ENCODE measurements at places on chromosomes 2 and 18.

DNA sequence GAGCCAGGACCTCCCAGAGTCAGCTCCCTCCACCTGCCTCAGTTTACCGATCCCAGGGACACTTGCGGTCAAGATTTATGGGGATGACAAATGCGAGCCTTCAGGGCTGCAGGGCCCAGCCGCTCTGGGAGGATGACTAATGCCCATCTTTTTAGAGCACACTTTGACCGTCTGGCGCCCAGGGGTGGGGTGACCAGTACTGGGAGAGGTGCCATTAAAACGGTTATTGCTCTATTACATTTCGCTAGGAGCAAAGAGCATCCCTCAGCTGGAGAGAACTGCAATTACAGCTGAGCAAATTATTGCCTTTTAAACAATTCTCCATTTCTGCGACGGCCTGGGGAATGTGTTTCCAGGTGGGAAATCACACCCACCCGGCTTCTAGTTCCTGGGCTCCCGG lies 42.6 kb upstream of the HPCAL1 start:
- DNase-seq, result no peak

DNA sequence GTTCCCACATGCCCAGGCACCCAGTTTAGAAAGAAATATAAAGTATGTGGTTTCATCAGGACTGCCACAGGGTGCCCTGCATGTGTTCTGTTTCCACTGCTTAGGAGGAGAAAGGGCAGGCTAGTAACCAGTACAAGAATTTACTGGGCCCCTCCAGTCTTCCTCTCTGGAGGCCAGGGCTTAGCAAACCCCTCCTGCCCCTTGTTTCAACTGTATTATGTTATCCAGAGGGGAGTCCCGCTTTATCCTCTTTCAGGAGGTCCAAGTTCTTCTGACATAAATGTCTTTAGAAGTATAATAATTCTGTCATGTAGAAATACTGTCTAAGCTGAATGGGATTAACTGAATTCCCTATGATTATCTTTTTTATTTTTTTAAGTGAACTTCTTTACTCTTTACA lies 132.1 kb downstream of the WDSUB1 start:
- DNase-seq, result no peak

DNA sequence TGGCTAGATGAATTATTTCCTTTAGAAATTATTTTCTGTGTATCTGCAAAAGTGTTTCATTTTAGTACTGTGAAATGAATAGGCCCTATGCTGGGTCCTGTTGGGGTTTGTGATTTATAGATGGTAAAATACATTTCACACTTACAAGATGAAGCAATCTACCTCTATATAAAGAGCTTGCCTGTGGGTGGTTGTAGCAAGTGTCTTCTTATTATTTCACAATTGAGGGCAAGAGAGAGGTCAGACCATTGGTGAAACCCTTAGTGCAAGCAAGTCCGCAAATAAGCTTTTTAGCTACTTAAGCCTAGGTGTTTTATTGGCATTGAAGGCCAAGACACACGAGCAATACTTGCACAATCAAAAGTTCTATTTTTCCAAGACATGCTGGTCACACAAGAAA lies 153.1 kb downstream of the FMNL2 start:
- DNase-seq, result no peak

GRCh38 chr2:188475945-188476344 lies 184.3 kb downstream of the GULP1 start:
- no peak for DNase-seq

GRCh38 chr2:127619877-127620705 lies 25.9 kb upstream of the GPR17 start:
- no peak for DNase-seq

DNA sequence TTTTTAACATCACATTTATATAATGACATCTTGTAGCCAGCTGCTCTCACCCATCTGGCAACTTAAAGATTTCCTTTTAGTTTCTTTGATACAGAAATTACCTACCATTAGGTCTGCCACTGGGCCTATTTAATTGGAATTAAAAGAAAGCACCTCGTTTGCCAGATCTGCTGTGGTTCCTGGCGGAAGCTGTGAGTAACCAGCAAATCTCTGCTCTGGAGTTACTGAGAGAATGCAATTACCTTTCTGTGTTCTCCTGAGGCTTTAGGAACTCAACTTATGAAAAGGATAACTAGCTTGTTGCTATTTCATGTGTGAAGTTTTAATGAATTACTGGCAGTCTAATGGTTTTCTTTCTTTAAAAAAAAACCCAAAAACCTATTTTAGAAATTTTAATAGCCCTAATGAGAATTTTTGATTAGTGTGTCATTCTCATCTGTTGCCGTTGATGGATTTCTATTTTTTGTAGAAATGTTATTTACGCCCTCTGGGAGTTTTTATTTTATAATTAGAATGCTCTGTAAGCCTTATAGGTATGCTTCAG lies 69.7 kb upstream of the LYPD6B start:
- no peak for DNase-seq

DNA sequence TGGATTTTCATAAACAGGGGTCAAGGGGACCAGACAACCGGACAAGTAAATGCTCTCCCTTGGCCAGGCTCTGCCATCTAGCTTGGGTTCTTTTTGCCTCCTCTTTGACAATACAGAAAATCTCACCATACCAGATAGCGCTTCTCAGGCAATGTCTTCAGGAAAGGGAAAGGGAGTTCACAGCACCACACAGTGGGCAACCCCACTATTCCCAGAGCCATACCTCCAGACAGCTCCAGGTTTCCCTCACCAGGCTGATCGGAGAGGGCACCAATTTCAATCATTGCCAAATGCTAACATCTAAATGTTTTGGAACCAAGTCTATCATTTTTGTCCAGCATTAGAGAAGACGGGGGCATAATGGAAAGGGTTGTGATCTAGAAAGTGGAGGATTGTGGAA lies 28.1 kb downstream of the CCDC68 start:
- no peak for DNase-seq

GRCh38 chr18:3060667-3061580 lies 48.0 kb upstream of the LPIN2 start:
- DNase-seq, result no peak

DNA sequence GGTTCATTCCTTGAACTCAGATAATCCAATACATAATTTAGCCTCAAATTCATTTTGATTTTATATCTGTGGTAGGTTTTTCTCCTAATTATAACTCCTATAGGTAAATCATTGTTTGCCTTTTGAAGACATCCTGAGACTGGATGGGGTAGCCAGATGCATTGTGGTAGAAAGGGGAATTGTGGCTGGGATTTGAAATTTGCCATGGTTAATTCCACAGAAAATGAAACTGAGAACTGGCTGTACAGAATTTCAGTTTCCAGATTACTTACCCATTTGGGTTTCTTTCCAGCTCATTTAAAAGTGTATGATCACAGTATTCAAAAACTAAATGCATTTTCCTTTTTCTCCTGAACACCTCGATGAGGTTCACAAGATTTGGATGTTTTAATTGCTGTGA lies 18.2 kb downstream of the CDKL4 start:
- DNase-seq, result no peak

DNA sequence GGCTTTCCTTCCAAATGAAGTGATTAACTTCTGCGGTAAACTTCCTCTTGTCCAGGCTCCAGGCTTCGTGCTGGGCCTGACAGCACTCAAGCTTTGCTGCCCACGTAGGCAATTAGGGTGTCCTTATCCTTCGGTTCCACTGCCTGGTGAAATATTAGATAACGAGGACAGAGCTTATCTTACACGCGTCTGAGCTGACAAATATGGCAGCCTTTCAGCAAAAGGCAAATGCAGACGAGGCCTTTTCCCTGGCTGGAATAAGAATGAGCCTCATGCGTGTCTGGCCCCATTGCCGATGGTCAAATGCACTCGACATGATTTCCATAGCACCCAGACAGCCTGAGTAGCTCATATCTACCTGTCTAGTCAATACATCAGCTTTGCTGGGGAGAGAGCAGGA lies 141.5 kb downstream of the FAM210A start:
- no peak for DNase-seq

- DNase-seq, result no peak
Measured at GRCh38 chr2:240894006-240894405, 1.9 kb downstream of the MAB21L4 start.

DNA sequence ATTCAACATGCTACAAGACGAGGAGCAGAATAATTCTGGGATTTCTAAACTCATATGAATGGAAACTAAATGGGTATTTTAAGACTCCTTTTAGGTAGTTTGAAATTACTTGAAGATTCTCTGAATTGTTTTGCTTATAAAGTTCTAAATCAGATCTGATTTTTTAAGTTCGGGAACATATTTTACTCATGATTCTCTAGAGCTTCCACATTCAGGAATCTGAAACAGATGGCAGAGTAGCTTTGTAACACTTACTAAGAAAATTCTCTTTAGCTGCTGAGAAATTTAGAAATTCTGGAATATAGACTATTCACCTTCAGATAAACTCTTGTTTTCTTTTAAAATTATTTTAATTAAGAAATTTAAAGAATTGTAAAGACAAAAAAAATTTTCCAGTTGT lies 13.7 kb downstream of the RBBP8 start:
- DNase-seq, result no peak

GRCh38 chr18:24658302-24658701 lies 197.9 kb downstream of the HRH4 start:
- no peak for DNase-seq

GRCh38 chr2:871926-872680 lies 78.5 kb upstream of the SNTG2 start:
- no peak for DNase-seq

- no peak for DNase-seq
Measured at GRCh38 chr2:54708584-54709335, 14.7 kb upstream of the EML6 start.

- no peak for DNase-seq
Measured at GRCh38 chr2:159208438-159208837, 78.1 kb downstream of the WDSUB1 start.
